Stimulated activated CD4-positive, alpha-beta T cell treated with anti-CD3 and anti-CD28 coated beads, TNF-alpha, amount 100 ng/mL, for 24 hours (primary cell): ENCODE measurements at places on chromosomes 3 and 15.

DNA sequence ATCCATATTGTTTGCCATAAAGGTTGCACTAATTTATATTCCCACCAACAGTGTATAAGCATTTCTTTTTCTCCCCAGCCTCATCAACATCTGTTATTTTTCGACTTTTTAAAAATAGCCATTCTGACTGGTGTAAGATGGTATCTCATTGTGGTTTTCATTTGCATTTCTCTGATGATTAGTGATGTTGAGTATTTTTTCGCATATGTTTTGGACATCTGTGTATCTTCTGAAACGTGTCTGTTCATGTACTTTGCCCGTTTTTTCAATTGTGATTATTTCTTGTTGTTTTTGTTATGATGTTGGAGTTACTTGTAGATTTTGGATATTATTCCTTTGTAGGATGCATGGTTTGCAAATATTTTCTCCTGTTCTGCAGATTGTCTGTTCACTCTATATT, 46.5 kb downstream of the TP63 start:
- no peak for DNase-seq

- DNase-seq = no peak
Observed at GRCh38 chr3:141625506-141625905, 112.6 kb upstream of the RNF7 start.

GRCh38 chr15:35279811-35280210, 194.7 kb upstream of the NANOGP8 start:
- no peak for DNase-seq

DNA sequence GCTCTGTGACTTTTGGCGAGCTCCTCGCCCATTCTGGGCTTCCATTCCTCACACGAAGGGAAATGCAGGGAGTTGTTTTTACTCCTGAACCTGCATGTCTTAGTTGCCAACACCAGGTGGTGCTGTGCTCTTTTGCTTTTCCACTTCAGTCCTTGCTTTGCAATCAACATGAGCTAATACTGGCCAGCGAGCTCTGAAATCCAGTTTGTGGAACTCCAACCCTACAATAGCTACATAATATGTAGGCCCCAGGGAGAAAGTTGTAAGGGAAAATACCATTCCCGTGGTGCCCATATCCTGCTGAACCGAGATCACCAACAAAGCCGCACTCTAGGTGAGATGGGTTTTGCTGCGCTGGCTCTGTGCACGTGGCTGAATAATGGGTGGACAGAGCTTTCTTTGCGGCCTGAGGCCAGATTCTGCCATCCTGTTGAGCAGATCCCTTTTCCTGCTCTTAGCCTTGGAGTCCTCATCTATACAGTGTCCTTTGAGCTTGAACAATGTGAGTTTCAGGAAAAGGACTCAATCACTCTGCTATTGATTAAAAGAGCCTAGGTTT, 25.0 kb downstream of the LSM3 start:
- DNase-seq = no peak

DNA sequence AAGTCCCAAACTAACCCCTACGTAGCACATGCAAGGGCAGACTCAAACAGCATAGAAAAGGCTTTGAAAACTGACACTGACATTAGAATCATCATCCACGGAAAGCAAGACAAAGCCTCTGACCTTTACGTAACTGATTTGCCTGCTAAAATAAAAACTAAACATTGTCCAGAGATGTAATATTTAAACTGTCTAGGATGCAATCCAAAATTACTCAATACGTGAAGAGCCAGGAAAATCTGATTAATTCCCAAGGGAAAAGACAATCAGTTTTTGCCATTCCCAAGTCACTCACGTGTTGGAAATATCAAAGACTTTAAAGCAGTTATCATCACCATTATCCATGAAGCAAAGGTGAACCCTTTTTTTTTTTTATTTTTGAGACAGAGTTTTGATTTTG, 13.3 kb upstream of the IQCF1 start:
- no peak for DNase-seq

- DNase-seq = no peak
Observed at GRCh38 chr15:50224606-50225005, 40.9 kb downstream of the HDC start.

DNA sequence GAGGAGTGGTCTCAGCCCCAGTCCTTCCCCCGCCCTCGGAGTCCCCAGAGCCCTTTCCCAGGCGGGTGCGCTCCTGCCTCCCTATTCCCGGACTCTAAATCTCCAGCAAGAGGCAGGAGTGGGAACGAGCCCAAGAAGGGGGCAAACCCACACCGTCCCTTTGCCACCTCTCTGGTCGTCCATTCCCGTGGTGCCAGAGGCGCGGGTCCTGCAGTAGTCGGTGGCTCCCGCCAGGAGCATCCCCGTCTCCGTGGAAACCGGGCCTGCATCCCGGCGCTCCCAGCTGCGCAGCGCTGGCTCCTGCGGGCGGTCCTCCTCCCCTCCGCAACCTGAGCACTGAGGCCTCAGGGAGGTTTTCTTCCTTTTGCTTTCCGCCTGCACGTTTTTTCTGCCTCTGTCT, 44.8 kb downstream of the LHFPL4 start:
- no peak for DNase-seq

GRCh38 chr15:80526556-80527340, 122.6 kb downstream of the ARNT2 start:
- DNase-seq = no peak

DNA sequence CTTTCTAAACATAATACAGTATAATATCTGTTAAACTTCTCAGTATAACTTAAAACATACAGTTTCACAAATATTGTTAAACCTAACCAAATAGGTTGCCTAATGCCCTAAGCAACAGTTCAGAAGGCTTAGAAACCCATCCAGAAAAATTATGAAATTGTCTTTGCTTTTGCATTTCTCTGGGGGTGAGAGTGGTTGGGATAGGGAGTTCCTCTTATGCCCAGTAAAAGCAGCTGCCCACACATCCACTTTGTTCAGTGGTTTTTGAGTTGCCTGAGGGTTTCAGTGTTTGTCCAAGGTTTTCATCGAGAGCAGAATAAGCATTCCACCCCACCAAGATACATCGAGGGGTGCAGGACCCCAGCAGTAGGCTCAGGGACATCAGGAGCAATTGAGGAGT, 179.4 kb downstream of the CDIN1 start:
- DNase-seq = no peak

DNA sequence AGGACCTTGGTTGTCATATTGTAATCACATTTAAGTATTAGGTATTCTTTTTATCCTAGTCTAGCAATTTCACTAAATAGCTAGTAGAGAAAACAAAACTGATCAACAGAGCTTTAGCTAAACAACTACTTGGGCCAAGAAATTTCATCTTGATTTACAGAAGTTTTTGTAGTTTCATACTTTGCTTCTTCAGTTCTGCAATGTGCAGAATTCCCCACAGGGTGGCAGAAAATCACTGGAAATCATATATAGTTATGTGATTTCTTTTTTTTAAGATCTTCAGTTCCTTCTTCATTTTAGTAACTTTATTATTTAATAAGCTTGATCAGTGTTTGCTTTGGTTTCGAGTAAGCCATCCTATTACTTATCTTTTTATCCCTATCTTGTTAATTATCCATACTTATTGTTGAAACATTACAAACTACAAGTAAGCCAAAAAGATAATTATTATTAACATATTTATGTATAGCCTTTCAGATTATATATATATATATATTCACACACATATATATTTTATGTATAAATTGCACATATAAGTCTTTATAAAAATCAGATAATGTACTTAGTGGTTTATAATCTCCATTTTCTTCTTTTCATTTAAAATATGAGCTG, 2.2 kb upstream of the BNIP2 start:
- peak; percentile 15 for DNase-seq

GRCh38 chr3:74559261-74559660, 55.2 kb downstream of the CNTN3 start:
- DNase-seq = no peak

GRCh38 chr15:75661100-75661755, 13.5 kb downstream of the SNX33 start:
- DNase-seq = no peak

GRCh38 chr3:30135190-30135589, 471.2 kb upstream of the TGFBR2 start:
- no peak for DNase-seq

DNA sequence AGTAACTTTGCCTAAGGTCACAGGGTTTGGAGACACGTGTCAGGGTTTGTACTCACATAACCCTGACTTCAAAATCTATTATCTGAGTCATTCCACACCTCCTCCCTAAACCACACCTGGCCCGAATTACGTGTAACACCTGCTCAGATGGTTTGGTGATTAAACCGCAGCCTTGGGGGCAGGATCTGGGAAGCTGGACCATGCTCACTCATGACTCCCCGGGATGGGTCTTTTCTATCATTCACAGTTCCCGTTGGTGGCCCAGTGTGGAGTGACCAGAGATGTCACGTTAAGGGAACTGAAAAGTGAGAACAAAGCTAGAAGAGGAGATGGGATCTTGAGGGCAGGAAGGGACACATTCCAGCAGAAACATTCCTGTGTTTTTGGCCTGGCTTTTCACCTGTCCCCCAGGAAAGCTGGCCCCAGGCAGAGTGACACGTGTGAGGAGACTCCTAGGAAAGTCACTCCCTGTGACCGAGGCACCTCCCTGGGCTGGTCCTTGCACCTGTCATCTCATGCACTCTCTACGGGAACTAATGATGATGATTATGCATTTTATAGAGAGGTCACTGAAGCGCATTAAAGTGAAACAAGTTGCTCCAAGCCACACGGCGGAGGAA, 75.4 kb upstream of the POMGNT2 start:
- peak; percentile 19 for DNase-seq

DNA sequence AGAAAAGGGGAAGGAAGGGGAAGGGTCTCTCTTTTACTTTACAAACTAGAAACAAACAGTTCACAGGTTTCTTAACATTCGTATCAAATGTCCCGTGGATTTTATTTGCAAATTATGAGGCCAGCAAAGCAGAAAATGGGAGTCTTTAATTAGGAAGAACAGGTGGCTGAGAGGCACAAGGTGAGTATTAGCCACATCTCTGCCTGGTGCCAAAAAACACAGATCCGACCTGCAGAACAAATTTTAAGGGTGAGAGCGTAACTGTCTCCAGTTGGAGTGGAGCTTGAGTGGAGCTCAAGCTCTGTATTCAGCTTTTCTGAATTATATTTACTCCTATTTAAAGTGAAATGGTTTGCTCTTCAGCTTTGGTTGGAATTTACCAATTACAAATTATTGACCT, 1004.9 kb downstream of the FHIT start:
- DNase-seq = no peak

DNA sequence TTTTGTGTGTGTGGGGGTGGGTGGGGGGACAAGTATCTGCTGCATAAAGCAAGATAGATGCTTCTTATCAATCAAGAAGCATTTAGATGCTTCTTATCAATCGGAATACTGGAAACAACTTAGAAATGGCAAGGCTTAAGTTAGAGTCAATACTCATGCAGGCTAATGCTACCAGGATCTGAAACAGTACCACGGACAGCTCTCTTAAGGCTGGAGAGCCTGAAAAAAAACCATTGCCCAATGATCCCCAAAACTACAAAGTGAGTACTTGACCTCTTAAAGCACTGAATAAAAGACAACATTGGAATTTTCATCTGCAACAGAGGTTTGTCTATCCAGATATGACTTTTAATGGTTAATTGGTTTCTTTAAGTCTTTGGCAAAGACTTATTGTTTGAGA, 262.3 kb downstream of the GAP43 start:
- DNase-seq = no peak

DNA sequence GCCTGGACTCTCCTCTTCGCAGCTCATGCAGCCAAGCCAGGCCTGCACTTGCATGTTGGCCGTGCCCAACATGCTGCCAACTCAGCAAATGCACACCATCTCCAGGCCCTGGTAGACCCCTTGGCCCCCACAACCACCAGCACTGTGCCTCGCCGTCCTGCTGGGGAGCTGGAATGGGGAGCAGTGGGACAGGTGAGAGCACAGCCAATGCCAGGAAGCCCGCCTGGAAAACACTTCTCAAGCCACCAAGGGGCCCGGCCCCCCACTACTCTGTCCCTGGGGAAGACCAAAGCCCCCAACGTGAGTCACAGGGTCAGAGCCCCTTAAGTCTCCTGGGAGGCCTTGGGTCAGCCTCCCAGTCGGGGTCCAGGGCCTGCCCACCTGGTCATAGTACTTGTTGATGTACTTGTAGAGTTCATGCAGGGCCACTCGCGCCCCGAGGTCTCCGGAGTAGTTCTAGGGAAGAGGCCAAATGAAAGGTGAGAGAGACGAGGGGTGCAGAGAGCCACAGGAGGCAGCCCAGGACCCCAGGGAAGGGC, 24.5 kb downstream of the PLXNB1 start:
- DNase-seq = no peak

GRCh38 chr3:25291481-25291905, 136.6 kb upstream of the RARB start:
- DNase-seq = no peak

- no peak for DNase-seq
Observed at GRCh38 chr15:36797128-36797527, 217.7 kb downstream of the CDIN1 start.
